ENCODE measurements at places on chromosomes 2 and 18. TPM values are rescaled to one million over a fixed set of nuclear protein-coding genes. Genes with fewer than 3 reads are reported as not detected.

GRCh38 chr18:36503477-36503876, 206.0 kb downstream of the FHOD3 start:
- DNase-seq = no peak

- no peak for DNase-seq
Observed at GRCh38 chr18:22545066-22545760, 127.5 kb upstream of the CTAGE1 start.

RAMP1 gene
- 17.6 TPM for total RNA-seq

ZEB2 gene
- total RNA-seq = 15.2 TPM

- DNase-seq = no peak
Observed at GRCh38 chr18:6204476-6204875, 210.2 kb downstream of the L3MBTL4 start.

DNA sequence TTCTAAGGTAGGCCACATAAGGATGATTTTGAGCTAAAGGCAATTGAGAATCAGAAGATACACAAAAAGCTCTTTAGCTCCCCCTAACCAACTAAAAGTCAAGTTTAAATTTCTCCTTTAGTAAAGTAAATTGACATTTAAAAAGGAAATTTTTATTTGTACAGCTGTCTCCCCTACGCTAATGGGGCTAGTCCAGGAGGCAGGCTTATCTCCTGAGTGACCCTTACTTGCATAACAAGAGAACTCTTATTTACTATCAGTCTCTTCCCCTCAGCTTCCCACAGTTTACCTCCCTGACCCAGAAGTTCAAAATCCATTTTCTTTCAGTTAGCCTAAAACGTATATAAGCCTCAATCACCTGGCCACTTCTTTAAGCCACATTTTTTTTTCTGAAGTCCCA, 1002.8 kb upstream of the NRXN1 start:
- DNase-seq = no peak

DNA sequence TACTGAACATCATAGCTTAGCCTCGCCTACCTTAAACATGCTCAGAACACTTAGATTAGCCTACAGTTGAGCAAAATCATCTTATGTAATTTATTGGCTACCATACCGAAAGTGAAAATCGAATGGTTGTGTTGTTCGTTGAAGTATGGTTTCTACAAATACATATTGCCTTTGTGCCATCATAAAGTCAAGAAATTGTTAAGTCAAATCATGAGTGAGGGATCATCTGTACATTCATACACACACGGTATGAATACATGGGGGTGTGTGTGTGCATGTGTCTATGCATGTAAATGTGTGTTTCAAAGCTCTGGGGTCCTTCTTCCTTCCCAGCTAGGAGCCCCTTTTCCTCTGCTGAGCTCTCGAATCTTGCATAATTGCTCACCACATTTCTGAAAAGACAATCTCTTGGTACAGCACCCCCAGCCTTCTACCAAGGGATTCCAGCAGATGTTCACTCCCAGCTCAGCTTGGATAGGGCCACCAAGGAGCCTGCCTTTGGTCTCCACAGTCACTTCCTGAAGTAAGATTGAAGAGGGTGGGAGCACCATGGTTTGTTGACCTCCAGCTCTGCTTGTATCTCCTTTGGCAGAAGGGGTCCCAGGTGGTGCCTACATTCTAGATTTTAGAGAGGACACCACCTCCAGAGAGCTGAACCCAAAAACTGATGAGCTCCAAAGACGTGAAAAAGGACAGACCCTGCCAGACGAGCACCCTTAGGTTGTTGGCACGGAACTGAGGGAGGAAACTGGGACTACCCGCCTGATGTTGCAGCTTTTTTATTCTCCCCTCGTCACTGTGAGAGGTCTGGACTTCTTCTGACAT, 33.2 kb upstream of the CYP1B1 start:
- no peak for DNase-seq

AKAIN1 gene
- total RNA-seq = not detected

- no peak for DNase-seq
Observed at GRCh38 chr2:196743165-196743564, 56.3 kb downstream of the GTF3C3 start.

DSG1 gene
- total RNA-seq = not detected

DNA sequence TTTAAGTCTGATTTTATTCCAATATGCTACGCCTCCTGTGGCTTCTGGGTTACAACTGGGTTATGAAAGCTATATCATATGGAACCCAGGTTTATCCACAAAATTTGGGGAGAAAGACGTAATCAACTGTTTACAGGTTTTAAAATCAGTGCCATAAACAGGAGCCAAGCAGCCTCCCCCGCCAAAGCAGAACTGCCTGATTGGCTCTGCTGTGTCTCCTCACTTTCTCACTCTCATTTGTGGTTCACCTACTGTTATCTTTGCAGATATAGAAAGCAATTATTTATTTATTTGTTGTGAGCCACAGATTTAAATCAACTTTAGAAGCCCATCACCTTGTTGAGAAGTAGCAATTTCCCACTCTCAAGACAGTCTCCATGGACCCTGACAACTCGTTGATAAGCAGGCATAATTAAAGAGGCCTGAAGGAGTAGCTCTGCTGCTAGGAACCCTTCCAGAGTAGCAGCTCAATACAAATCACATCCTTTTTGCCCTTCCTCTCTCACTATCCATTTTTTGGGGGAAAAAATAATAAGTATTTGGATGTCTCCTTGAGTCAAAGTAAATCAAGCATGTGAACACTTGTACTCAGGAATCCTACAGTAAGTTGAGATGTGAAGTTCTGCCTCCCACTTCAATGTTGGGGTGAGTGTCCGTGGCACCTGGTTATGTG, 191.0 kb upstream of the CCDC150 start:
- no peak for DNase-seq

ALPP gene
- total RNA-seq = not detected

- no peak for DNase-seq
Observed at GRCh38 chr2:106106622-106107508, 87.2 kb downstream of the UXS1 start.

DNA sequence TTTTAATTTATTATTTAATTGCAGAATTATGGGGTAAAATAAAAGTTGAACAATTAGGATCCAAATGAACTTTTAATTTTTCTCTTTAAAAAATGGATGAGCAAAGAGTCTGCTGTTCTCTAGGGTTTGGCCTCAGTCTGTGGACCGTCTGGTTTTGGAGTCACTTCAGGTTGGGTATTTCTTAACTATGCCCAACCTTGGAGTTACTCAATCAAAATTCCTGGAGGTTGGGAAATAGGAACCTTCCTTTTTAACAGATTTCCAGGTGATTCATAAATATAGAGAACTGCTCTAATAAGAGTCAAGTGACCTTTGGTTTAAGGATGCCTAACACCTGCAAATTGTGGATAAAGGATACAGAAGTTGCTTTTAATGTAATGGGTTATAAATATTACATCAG, 241.5 kb upstream of the GCFC2 start:
- no peak for DNase-seq

- peak; percentile 29 for DNase-seq
Observed at GRCh38 chr2:207469943-207470729, 59.6 kb upstream of the CREB1 start.

DNAH6 gene
- total RNA-seq = 0.23 TPM

- no peak for DNase-seq
Observed at GRCh38 chr2:10245661-10246060, 57.0 kb upstream of the HPCAL1 start.

- no peak for DNase-seq
Observed at GRCh38 chr2:7031547-7032245, 114.5 kb downstream of the RNF144A start.

DNA sequence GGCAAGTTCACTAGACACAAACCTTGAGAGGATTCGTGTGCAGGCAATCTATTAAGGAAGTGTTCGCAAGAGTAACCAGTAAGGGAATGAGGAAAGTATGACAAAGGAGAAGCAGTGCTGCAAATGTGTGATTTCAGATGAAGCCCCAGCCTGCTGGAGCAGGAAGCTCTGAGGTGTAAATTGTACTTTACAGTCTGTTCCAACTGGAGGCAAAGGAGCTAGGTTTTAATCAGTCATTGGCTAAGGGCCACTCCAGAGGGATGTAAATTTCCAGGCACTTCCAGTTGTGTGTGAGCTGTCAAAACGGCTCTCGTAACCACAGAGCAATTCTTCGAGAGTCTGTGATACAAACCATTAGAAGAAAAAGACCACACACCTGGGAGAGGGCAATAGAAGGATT, 359.5 kb upstream of the FAM98A start:
- no peak for DNase-seq

GRCh38 chr2:238226698-238227586, 12.9 kb downstream of the HES6 start:
- DNase-seq = no peak

EVX2 gene
- not detected for total RNA-seq

DNA sequence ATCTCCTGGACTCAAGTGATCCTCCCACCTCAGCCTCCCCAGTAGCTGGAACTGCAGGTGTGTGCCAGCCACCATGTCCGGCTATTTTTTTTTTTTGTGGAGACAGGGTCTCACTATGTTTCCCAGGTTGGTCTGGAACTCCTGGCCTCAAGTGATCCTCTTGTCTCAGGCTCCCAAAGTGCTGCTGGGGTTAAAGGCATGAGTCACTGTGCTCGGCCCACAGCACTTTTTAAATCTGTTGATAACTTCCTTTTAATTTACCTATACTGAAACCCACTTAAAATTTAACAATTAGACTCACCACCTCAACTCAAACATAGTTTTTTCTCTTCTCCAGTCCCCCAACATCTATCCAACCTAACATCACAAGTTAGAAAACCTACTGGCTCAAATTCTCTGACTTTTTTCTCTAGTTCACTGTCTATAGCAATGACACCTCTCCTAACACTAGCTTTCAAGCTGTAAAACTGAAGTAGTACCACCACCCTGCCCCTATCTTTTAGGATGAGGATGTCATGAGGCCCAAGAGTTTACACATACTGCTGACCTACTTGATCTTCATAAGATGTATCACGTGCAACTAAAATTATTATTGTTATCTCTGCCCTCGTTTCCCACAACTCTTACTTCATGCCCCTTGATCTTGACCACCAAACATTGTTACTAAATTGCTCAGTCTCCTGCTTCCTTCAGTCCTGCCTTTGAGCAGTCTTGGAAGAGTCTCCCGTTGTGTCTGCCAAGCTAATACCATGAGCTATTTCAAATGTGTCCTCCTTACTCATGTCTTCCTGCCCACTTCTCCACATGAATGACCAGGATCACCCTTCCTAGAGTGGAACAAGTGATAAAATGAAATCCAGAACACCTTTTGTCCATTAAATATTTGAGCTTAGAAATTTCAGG, 142.3 kb upstream of the ZFP36L2 start:
- DNase-seq = no peak

- DNase-seq = no peak
Observed at GRCh38 chr18:2083691-2084090, 487.6 kb downstream of the METTL4 start.

GRCh38 chr2:238099714-238100048, 459 bp upstream of the ESPNL start:
- DNase-seq = no peak

GRCh38 chr2:194735837-194736542, 921.0 kb upstream of the SLC39A10 start:
- DNase-seq = no peak

GRCh38 chr2:200199005-200199404, 107.5 kb upstream of the SPATS2L start:
- no peak for DNase-seq

SERPINB10 gene
- total RNA-seq = not detected

- DNase-seq = no peak
Observed at GRCh38 chr2:188610050-188610444, 318.4 kb downstream of the GULP1 start.

GRCh38 chr2:17752246-17752645, 1.4 kb downstream of the SMC6 start:
- DNase-seq = no peak

GRCh38 chr2:69054431-69054830, 41.5 kb downstream of the ANTXR1 start:
- peak; percentile 64 for DNase-seq

- no peak for DNase-seq
Observed at GRCh38 chr2:121819846-121820245, 64.4 kb downstream of the TSN start.

DNA sequence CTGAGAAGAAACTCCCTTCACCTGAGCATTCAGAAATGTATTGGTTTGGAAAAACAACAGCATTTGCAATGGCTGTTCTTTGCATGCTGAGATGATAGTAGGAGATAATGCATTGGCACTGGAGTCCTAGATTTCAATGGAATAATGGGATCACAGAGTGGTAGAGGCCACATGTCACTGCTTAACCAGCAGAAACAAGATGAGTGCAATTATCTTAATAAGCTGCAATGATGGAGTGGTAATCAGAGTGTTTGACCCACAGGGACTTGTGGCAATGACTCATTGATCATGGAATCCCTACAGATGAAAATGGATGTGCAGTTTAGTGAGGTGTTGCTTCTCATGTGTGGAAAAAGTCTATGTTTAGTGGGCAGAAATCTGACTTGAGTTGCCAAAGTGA, 218.8 kb upstream of the ZEB2 start:
- DNase-seq = no peak

- no peak for DNase-seq
Observed at GRCh38 chr2:127508631-127509034, 17.7 kb downstream of the IWS1 start.

Measured in activated CD4-positive, alpha-beta T cell treated with anti-CD3 and anti-CD28 coated beads, Interleukin-2, amount 10 ng/mL, durations not matched to agents 24 days and 14 days (primary cell).